ENCODE measurements at places on chromosomes 7 and 10.

DNA sequence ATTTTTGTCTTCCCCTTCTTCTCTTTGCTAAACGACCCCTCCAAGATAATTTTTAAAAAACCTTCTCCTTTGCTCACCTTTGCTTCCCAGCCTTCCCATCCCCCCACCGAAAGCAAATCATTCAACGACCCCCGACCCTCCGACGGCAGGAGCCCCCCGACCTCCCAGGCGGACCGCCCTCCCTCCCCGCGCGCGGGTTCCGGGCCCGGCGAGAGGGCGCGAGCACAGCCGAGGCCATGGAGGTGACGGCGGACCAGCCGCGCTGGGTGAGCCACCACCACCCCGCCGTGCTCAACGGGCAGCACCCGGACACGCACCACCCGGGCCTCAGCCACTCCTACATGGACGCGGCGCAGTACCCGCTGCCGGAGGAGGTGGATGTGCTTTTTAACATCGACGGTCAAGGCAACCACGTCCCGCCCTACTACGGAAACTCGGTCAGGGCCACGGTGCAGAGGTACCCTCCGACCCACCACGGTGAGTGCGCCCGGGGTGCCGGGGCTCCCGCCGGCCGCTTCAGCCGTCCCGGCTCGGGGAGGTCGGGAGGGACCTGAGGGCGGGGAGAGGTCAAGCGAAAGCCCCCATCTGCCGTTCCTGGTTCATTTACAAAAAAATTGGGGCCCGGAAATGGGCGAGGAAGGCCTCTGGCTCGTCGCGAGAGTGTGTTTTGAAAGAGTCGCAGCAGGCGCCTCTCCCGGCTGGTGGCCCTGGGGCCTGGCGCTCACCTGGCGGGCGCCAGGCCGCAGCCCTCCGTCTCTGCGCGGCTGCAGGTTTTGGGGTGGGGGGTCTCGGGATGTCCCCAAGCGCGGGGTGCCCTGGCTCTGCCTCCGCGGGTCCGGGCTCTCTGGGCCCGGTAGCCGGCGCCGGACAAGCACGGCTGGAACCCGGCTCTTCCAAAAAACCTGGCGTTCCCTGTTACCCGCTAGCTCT, 1.2 kb downstream of the GATA3 start:
- no peak for DNase-seq

GRCh38 chr10:80611481-80612185, 73.9 kb downstream of the SH2D4B start:
- no peak for DNase-seq

DNA sequence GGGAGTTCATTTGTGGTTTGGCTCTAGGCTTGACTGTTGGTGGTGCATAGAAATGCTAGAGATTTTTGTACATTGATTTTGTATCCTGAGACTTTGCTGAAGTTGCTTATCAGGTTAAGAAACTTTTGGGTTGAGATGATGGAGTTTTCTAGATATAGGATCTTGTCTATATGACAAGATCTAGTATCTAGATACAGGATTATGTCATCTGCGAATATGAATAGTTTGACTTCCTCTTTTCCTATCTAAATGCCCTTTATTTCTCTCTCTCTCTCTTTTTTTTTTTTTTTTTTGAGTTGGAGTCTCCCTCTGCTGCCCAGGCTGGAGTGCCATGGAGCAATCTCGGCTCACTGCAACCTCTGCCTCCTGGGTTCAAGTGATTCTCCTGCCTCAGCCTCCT, 62.9 kb downstream of the MGAM2 start:
- no peak for DNase-seq

DNA sequence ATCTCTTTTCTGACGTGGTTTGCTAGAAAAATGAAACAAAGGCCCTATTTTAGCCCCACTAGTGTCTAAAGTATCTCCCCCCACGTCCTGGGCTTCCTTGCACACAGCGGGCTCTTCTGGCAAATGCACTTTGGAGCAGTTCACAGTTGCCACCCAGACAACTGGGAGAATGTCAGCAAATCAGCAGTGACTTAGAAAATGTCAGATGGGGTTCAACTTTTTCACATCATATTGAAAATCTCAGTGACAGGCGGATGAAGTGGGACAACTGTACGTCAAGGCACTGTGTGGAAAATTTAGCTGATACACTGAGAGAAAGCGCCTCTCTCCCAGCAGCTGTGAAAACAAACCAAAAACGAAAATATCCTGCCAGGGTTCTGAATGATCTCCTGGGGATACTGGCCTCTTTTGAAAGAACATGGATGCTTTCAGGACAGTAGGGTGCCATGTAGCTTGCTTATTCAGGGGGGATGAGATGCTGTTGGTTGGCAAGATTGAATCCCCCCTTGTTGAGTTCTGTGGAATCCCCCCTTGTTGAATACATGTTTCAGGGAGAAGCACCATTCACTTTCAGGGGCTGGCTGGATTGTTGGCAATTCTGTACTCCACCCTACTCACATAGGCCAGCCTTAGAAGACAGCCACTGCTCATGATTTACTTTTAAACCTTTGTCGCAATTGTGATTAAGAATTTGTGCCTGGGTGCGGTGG, 372.8 kb upstream of the CELF2 start:
- DNase-seq: no peak

GRCh38 chr10:119494236-119495020, 48.1 kb downstream of the RGS10 start:
- DNase-seq: no peak

GRCh38 chr10:27774831-27775230, 29.2 kb upstream of the MKX start:
- DNase-seq: no peak

DNA sequence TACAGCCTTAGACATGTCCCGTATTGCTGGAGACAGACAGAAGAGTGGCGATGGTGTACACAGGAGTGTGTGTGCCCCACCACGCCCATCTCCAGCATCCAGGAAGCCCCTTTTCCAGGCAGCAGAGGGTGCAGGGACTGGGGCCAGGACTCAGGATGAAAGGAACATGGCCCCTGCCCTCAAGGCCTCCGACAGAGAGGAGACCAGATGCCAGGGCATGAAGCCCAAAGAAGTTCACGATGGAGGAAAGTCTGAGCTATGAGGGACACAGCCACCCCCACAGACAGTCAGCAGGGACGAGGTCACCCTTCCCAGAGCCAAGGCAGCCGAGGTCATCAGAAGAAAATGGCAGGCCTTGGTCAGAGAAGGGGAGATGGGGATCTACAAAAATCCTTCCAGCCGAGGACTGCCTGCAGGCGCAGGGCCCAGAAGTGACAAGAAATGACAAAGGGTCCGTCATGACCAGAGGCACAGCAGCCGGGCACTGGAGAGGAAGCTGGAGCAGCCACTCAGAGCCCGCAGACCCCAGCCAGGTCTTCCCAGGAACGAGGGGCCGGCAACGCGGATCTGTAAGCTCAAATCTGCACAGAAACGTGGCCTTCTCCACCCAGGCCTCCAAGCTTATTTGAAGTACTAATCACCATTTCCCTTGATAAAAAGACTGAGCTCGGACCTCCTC, 78.7 kb upstream of the PPP2R2D start:
- no peak for DNase-seq

DNA sequence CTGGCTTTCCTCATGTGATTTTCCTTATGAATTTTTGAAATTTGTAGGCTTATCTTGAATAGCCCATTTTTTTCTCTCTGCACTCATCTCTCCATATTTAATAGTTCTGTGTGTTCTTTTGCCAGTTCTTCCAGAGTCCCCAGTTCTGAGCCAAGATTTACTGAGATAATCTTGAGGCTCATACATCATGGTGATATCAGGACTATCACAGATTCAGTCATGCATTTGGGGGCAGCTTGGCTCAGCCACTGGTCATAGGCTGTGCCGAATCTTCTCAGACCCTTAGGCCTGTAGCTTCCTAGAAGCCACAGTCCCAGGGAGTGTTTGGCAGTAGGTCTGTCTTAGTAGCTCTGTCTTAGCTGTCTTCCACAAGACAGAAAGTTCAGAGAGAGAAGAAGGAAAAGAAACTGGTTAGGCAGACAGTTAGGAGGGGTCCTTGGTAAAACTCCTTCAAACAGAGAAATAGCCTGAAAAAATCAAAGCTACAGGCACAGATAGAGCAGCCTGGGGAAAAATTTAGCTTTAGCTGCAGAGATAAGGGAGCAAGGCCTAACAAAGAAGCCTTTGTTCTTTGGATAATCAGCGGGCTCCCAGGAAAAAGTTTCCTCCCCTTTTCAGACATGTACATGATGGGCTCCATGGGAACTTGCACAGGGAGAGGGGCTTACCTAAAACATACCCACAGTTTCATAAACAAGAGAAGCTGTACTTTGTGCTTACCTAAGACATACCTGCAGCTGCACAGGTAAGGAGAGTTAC, 29.1 kb downstream of the FAS start:
- DNase-seq: no peak

DNA sequence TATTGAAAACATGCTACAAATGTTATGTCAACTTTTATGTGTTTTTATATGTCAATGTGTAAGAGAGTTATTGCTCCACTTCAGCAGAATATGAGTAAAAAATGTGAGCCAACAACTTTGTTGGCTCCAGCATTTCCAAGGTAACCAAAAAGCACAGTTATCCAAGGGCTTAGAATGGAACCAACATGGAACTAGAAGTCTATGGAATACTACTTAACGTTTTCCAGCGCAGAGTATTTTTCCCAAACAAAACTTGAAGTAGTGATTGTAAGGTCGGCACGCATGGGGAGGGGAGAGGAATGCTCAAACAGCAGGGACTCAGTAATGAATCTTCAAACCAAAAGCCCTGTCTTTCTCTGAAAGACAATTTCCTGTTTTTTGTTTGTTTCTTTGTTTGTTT, 45.0 kb upstream of the TSPAN13 start:
- no peak for DNase-seq

DNA sequence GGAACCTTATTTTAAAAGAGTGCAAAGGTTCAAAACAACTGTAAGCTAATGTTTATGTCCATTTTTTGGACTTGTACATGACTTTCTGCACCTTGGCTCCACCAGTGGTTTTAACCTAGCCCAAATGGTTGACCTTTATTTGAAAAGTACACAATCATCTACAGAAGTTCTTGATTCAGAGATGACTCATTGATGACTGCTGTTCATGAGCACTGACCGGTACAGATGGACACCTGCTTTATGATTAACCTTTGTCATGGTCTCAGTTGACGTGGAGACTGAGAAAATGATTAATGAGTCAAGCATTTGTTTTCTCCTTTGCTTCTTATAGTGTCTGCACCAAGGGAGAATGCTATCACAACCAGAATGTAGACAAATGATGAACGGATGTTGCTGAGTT, 55.7 kb upstream of the PTER start:
- no peak for DNase-seq

DNA sequence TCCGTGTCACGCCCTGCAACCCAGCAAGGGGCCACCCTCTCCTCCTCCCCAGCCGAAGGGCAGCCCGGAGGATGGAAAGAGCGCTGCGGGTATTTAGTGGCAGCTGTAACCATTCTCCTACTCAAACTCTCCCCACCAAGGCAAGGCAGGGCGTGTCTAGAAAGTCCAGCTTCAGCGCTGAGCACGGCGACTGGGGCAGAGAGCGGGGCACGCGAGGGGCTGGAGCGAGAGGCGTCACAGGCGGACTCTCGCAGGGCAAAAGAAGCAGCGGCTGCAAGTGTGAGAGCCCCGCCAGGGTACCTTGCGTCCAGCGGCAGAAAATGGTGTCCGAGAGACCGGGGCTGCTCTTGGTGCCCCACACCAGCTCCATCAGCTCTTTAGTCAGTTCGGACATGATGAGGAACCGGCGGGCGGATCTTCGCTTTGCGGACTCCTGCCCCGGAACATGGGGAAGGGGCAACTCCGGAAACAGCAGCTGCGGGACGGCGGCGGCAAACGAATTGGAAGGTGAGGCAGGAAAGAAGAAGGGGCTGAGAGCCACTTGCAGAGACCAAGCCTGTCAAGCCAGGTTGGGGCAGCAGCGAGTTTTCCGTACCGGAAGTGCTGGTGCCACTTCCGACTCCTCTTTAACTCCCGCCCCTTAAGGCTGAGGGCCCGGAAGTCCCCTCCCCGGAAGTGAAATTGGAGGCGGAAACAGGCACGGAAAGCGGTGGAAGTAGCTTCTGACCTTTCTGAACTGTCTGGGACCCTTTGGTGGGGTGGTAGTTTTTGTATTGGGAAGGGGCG, at the start of gene MINDY3:
Gene MINDY3 (minus strand): TSS at position 602 of the 786 bp plus-strand sequence. CDS start 208 bp downstream, at position 394.
- DNase-seq: peak; percentile 94

DNA sequence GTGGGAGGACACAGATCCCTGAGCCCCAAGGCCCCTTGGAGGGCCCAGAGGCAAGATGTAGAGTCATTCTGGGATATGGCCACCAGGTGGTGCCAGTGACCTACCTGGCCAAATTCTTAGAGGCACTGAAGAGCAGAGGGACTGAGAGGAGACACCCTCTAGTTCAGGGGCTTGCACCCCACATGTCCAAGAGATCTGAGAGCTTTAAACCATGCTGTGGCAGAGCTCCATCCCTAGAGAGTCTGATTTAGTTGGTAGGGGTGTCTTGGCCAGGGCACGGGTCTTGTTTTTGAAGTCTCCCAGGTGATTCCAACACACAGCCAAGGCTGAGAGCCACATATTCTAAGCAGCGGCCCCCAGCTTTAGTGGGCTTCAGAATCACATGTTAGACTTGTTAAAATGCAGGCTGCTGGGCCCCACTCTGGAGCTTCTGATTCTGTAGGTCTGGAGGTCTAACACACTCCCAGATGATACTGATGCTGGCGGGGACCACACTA, 52.5 kb downstream of the PRF1 start:
- DNase-seq: peak; percentile 75

GRCh38 chr7:6590645-6591110, 857 bp downstream of the INTS15 start:
- DNase-seq: peak; percentile 39

- DNase-seq: no peak
Measured at GRCh38 chr10:121628859-121629258, 30.6 kb upstream of the FGFR2 start.

- no peak for DNase-seq
Measured at GRCh38 chr7:106220307-106220706, 64.5 kb downstream of the NAMPT start.

DNA sequence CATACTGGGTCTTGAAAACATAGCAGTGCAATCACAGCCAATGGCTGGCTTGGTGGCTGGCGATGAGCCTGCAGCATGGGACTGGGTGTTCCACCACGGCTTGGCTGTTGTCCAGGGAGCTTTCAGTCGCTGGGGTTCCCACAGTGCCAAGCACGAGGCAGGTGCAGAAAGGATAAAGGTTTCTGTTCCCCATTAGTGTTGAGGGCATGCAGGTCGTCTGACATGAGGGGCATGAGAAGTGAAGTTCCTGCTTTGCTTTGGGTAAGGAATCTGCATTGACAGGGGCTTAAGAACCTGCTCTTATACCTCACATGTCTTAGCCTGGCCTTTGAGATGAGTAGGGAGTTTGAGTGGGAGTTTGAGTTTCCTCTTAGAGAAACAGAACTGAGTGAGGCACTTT, 9.0 kb upstream of the CFTR start:
- no peak for DNase-seq

GRCh38 chr10:11141571-11142091, 124.0 kb downstream of the CELF2 start:
- peak; percentile 96 for DNase-seq

GRCh38 chr7:130435311-130435854, 5.4 kb downstream of the CEP41 start:
- DNase-seq: peak; percentile 31

- no peak for DNase-seq
Measured at GRCh38 chr7:36100634-36101033, 52.4 kb upstream of the EEPD1 start.

DNA sequence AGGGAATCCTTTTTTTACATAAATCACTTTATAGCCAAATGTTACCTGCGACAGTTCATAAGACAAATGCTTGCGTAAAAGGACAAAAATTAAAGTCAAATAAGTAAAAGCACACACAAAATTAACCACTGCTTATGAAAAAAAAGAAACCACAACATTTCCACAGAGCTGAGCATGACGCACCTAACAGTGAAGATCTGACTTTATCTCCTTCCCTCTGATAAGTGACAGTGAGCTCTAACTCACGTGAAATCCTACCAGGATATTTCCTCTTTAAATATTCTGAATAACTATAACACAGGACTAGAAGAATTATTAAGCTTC, 225.5 kb downstream of the SFMBT2 start:
- peak; percentile 16 for DNase-seq

All from hematopoietic multipotent progenitor cell treated with erythropoietin and hydrocortisone succinate and interleukin-3 and kit ligand, for 8 days (in vitro differentiated cells).